Cardiac muscle cell (in vitro differentiated cells and primary cell): ENCODE measurements at places on chromosomes 13 and 19.

DNA sequence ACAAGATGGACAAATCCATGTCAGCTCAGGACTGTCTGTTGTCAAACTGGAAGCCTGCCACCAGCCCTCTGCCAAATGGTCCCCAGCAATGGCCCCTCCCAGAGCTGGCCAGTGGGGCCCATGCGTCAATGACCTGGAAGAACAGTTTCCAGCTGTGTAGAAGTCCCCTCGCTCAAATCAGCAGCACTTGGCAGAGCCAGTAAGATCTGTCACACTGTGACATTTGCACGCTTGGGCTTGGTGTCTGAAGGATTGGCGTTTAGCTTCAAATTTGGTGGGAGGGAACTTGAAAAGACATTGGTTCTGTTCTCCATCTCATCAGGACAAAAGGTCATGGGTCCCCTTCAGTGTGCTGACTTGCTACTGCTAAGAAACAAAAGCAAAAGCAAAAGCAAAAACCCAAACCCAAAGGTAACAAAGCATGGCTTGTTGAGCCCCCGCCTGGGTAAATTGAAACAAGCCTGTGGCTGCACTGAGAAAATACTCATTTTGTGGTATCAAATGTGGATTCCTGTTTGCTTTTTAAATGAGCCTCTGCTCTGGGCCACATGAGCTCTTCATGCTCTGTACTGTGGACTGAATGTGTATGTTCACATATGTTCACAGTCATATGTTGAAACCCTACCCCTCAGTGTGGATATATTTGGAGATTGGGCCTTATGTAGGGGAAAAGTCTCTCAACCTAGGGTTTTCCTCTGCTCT is 253.6 kb upstream of the MAB21L1 start:
- no peak for DNase-seq

- DNase-seq, result no peak
These were observed 61.7 kb downstream of the PDS5B start for GRCh38 chr13:32647926-32648325.

DNA sequence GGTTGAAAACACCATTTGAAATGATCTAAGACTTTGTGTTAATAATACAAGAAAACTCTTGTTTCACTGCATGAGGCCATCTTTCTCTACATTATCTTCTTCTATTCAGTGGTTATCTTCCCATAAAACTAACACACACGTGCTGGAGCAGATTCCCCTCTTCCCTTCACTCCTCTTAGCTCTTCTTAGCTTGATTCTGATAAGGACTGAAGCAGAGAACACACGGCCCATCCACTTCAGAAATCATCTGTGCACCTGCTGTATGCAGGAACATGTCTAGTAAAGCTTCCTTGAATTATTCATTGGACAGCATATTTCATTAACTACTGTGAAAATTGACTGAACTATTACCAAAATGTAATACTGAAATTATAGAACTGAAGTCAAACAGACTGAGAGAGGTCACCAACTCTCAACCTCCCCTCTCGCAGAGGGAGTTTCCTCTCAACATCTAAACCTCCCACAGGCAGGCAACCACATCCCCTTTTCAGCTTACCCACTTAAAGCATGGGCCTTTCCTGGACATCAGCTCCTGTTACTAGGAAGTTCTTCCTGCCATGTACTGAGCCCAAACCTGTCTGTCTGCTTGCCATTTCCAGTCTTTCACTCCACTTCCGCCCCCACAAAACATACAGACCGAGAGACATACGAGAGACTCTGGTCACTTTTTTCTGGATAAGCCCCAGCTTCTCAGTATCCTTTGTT is 113.9 kb downstream of the CRYL1 start:
- DNase-seq, result no peak

GRCh38 chr19:17510220-17510993 is 1.0 kb upstream of the PGLS start:
- DNase-seq, result peak; percentile 28

DNA sequence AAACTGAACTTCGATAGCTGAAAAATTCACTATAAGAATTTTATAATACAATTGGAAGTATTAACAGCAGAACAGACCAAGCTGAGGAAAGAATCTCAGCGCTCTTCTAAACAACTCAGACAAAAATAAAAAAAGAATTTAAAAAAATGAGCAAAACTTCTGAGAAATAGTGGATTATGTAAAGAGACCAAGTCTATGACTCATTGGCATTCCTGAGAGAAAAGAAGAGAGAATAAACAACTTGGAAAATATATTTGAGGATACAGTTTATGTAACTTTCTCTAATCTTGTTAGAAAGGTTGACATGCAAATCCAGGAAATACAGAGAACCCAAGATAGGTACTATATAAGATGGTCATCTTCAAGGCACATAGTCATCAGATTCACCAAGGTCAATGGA is 25.4 kb downstream of the SLC25A15 start:
- no peak for DNase-seq

DNA sequence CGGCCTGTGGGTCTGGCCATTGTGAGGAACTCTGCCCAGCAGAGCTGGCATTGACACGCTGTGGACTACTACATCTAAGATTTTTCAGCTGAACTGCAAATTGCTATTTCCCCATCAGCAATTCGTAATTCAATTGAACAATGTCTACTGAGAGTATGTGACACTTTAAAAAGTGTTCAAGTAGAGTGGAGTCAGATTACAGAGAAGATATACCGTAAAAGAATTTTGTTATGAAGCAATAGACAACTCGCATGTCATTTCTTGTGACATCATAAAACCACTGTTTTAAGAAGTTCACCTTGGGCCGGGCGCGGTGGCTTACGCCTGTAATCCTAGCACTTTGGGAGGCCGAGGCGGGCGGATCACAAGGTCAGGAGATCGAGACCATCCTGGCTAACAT is 32.5 kb upstream of the C1QTNF9 start:
- DNase-seq, result no peak

GRCh38 chr13:83485101-83485500 is 397.2 kb downstream of the SLITRK1 start:
- no peak for DNase-seq

DNA sequence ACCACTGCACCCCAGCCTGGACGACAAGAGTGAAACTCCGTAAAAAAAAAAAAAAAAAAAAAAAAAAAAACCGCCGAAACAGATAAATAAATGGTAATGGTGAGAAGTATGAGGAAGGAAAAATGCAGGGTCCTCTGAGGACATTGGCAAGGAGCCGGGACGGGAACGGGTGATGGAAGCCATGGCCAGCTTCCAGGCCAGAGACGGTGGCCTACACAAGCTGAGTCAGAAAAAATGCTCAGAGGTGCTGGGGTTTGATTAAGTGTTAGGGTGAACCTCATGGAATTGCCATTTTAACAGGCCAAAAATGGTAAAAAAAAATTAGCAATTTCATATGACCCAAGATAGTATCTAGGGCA is 866 bp upstream of the ZSWIM4 start:
- peak; percentile 99 for DNase-seq

- DNase-seq, result no peak
These were observed 56.2 kb downstream of the LATS2 start for GRCh38 chr13:21005193-21005592.

DNA sequence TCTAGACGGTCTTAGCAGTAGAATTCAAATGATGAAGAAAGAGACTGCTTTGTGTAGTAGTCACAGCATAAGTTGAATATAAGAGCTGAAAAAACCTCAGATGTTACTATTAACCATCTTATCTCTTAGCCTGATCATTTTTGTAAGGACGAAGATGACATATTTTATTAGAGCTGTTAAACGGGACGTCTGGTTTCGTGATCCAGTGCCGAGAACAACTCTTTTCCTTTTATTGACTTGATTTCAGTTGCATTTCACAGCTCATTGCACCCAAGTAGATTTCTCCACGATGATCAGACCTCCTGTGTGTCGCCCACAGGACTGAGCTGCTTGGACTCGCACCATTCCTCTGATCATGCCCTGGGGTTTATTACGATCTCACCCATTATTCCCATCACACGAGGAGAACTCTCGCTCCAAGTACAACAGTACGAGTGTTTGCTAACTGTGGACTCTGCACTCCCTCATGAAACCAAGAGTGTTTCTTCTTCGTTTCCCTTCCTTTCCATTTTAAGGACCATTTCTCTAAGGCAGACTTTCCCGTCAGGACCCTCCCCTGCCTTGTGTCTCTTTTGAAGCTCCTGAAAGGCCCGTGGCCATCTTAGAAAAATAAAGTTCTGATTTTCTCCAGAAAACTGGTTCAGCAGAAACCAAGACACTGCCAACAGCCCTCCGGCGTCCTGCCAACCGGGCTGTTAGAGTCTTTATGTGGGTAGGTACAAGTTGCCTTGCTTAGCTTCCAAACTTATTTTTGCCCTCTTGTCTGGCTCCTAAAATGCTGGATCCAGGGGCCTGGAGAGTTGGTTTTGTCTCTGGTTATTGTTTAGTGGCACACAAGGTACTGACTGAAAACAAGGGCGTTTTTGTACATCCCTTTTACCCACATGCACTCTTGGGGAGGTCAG is 48.2 kb upstream of the RNF113B start:
- no peak for DNase-seq

- peak; percentile 24 for DNase-seq
These were observed 1.6 kb downstream of the P2RY11 start for GRCh38 chr19:10112895-10113591.

- no peak for DNase-seq
These were observed 4.8 kb downstream of the KLK7 start for GRCh38 chr19:50978772-50979390.

DNA sequence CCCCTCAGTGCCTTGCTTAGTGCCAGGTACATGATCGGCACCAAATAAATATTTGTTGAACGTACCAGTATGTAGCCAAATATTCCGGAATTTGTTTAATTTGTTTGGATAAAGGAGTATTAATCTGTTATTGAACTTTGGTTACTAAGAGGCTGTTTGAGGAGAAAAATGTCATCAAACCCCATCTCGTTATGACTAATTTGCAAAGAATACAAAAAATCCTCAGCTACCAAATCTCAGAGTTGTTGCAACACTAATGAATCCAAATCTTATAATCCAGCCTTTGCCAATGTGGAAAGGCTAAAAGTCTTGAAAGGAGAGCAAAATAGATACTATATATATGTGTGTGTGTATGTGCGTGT is 79.5 kb downstream of the KLF5 start:
- DNase-seq, result no peak

GRCh38 chr19:40235238-40236025 is 8.9 kb upstream of the CCNP start:
- no peak for DNase-seq

DNA sequence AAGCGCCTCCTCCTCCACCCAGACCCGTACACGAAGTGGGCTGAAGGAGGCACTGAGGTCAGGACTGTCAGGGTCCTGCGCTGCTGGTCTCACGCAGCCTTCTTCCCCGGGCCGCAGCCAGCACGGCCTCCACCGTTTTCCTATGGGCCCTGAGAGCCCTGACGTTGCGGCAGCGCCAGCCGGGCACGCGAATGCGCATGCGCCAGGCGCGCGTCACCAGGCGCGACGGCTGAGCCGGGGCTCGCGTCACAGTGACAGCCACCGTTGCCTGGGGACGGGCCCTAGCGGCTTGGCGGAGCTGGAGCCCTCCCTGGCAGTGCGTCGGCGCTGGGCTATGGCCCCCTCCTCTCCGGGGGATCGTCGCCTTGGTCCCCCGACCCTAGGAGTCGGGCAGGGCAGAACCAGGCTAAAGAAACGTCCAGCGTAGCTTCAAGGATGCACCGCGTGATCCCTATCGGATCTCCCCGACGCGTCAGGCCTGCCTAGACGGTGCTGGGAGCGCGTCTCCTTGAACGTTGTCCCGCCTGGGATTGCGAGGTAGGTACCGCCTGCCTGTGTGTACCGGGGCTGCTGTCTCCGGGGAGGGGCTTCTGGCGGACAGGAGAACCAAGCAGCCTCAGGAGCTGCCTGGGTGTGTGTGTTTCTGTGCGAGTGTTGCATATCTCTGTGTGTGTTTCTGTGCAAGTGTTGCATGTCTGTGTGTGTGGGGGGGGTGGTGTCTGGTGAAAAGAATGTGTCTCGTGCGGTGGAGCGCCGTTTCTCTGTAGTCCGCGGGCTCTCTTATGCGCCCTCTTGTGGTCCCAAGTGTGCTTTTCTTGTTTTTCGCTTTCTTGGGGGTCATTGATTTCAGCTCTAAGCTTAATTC is 43.2 kb downstream of the ZNF571 start:
- DNase-seq, result peak; percentile 84

- DNase-seq, result no peak
These were observed 2.1 kb downstream of the PLEKHF1 start for GRCh38 chr19:29667387-29667783.

- DNase-seq, result no peak
These were observed 338.6 kb downstream of the FGF9 start for GRCh38 chr13:22009500-22009899.

- DNase-seq, result no peak
These were observed 17.6 kb downstream of the CEBPG start for GRCh38 chr19:33390908-33391630.

DNA sequence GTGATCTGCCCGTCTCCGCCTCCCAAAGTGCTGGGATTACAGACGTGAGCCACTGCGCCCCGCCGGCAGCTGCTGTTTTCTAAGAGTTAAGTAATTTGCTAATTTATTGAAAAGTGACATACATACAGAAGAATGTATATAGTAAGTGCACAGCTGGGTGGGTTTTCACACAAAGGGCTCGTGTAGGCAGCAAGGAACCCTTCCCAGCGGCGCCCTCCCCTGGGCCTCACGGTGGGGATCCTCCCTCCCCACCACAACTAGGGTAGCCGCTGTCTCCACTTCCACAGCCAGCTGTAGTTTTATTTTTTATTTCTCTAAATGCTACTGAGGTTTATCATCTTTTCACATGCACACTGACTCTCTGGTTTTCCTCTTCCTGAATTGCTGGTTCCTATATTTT is 64.9 kb downstream of the CRYL1 start:
- DNase-seq, result no peak

DNA sequence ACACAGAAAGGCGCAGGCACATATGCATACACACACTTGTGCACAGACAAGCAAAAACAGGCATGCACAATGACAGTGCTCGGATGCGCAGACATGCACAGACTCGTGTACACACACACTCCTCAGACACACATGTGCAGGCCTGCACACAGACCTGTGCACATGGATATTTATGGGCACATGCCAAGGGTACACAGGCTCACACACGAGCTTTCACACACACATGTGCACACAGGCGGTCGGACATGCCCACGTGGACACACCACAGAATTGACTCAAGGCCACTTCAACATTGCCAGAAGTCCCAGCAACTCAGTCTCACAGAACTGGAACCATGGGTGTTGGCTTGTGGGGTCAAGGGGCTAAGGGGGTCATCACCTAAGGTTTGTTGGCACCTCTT is 206.8 kb downstream of the URI1 start:
- DNase-seq, result no peak

GRCh38 chr19:19475015-19475765 is 40.2 kb downstream of the TSSK6 start:
- DNase-seq, result no peak

GRCh38 chr19:33866696-33867095 is 70.0 kb downstream of the KCTD15 start:
- no peak for DNase-seq

DNA sequence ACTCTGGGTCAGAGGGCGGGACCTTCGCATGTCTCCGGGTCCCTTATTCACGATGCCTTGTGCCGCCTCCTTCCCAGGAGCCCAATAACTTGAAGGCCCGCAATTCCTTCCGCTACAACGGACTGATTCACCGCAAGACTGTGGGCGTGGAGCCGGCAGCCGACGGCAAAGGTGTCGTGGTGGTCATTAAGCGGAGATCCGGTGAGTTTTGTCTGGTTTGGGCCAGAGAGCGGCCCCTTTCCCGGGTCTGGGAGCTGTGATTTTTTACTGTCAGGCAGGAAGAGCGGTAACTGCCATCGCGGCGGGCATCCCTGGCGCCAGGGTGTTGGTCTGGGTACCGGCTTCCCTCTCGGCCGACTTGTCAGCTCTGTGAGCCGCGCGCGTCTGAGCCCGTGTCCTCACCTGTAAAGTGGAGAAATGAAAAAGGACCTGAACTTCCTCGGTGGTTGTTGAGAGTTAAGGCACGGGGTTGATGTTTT is 800 bp downstream of the RPL28 start:
- no peak for DNase-seq
